GM12865 (cell line): ENCODE measurements at places on chromosomes 3 and 15.

- peak; percentile 75 for DNase-seq
Measured at GRCh38 chr3:171770689-171771620, 39.3 kb downstream of the PLD1 start.

- DNase-seq: no peak
Measured at GRCh38 chr3:185949515-185949914, 11.7 kb upstream of the TRA2B start.

GRCh38 chr3:31704591-31705179 is 172.0 kb downstream of the STT3B start:
- no peak for DNase-seq

DNA sequence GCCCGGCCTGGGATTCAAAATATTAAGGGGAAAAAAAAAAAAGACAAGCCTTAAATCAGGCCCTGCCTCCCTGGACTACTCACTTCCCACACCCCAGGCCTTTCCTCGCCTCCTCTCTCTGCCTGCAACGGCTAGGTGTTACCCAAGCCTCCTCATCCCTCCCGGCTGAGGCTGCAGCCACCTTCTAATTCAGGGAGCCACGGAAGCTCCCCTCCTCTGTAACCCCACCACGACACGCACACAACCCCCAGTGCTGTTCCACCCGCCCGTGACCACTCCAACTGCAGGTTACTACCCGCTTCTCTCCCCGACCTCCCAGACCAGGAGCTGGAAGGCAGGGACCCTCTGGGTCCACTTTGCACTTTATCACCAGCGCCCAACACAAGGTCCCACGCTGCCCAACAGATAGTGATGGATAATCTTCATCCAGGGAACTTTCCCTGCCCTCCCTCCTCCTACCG is 936 bp downstream of the KIF7 start:
- DNase-seq: no peak

DNA sequence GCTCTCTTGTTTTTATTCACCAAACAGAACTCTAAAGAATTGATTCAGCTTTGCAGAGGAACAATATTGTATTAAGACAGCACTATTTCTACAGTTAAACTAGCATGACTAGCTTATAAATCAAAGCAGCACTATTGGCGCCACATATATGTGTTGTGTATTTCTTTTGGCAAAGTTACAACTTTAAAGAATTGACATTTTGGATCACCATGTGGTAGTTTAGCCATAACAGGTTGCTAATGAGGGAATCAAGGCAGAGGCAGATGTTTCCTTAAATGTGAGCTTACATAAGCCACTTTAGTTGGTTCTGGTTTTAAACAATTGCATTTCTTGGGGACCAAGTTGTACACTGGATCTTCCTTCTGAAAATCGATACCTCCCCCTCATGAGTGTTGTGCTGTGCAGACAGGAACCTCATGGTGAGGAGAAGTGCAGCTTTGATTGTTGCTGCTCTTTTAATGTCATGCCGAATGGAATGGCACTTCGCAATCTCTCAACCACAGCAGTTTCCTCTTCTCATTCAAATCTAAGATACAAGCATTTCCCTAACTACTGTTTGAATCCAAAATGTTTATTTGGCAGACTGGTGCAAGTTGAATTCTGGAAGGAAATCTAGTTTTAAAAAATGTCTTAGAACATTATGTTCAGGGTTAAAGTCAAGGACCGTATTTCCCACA is 151.2 kb downstream of the MYRIP start:
- no peak for DNase-seq

GRCh38 chr15:45291822-45292582 is 40.0 kb downstream of the SLC28A2 start:
- no peak for DNase-seq

DNA sequence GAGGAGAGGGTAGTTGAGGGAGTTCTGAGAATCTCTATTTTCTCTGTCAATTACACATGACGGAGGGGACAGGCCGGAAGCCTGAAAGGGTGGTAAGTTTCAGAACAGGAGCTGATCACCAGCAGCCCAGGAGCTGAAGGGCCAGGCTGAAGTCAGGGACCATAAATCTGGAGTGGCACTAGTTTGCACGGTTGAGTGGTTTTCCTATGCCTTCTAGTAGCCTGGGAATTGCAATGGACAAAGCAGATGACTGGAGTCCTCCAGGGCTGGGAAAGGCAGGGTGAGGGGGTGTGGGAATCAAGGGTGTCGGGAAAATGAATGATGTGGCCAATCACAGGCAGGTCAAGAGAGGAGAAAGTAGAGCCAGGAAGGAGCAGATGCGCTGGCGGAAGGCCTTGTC is 72.5 kb downstream of the MAGEF1 start:
- no peak for DNase-seq

DNA sequence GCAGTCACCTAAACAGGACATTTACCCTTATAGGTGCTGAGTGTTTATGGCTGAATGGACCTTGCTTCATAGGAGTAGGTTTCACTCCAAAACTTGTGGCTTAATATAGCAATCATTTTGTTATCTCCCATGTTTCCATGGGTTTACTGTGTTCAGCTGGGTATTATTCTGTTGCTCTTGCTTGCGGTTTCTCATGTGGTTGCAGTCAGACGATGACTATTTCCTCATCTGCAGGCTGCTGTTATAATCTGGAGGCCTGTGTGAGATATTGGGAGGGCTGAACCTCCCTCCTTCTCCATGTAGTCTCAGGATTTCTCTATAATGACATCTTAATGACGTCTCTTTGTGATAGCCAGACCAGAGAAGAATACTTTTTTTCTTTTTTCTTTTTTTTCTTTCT is 98.1 kb downstream of the ZPLD1 start:
- DNase-seq: peak; percentile 5

DNA sequence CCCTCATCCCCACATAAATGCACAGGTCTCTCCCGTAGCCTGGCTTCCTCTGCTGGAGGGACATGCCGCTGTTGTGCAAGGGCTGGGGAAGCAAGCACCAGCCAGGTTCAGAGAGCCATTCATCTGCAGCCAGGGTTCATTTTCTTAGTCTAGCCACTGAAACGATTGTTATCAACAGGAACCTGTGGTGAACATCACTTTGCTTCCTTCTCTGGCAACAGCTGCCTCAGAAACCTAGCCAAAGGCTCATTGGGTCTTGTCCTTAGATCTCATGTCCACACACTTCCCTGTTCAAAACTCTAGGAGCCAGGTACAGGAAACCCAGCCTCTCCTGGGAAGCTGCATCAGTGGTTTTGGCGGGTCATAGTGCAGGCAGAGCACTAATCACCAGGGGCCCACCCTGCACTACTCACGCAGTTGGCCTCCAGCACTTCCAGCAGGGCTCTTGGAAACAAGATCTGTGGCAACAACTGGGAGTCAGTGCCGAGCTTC is 47.0 kb downstream of the OXNAD1 start:
- DNase-seq: peak; percentile 55

DNA sequence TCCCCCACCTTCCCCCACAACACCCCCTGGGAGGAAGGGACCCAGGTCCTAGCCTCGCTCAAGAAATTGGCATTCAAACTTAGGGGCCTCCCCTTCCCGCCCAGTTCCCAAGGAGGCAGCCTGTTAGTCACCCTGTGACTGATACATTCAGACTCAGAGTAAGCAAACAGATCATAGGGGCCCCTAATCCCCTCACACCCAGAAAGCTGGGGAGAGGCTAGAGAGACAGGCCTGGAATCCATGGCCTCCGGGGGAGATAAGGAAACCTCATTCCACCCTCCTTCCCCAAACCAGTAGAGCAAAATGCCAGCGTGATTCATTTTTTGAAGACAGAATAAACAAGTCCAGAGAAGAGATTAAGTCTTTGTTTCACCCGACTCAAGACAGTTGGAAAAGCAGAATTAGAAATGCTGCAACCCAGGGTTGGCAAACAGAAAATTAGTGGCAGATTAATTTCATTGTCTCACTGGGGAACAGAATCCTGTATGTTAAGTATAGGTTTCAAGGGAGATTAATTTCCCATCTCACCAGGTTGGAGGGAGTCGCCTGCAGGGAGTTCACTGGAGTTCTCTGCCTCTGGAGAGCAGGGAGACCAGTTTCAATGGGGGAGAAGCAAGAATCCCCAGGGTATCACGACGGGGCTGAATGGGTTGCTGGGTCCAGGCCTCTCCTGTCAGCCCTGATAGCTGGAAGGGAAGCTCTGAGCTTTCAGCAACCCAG is 268.3 kb downstream of the UACA start:
- peak; percentile 39 for DNase-seq

DNA sequence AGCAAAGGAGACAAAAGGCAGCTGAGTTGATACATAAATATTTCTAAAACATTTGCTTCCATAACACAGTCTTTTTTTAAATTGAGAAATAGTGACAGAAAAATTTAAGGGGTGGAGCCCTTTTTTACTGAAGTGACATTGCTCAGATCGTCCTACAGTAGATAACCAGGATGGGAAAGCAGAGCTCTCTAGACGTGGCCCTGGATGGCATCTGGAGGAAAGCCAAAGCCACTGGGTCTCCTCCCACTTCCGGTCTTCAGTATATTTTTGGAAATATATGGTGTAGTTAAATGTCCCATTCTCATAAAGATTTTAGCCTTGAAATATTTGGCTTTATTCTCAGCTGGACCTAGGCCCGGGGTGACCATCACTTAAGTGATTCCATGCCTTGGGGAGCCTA is 326.1 kb downstream of the ZNF621 start:
- no peak for DNase-seq
